ENCODE measurements at places on chromosomes 13 and 19.

DNA sequence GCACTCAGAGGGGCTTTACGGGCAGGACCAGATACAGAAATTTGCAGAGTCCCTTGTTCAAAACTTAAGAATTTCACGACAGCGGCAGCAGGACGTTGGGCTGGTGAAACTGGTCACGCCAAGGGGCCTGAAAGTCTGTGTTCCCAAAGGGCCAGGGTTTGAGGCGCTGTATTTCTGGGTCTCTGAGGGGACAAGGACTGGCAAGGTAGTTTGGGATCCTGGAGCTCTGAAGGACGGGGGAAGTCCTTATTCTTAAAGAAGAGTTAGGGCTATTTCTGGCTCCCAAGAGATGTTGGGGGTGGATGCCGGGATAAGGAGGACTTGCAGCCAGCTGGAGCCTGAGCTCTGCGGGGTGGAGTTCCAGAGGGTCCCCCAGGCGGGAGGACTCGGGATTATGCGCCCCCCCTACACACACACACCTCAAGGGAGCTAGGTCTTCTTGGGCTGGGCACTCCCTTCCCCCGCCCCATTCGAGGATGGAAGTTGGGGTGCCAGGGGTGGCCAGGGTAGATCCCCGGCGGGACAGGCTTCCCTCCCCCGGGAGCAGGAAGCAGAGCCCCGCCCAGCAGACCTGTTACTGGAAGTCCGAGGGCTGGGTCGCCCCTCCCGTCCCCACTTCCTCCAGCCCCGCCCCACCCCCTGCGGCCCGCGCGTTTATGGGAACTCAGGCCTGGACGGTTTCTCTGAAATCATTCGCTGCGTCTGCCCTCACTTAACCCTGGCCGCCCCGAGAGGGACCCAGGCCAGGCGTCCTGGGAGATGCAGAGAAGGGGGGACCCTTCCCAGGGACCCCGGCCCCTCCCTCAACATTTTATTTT lies 5.6 kb downstream of the BCL3 start:
- DNase-seq: peak; percentile 68

DNA sequence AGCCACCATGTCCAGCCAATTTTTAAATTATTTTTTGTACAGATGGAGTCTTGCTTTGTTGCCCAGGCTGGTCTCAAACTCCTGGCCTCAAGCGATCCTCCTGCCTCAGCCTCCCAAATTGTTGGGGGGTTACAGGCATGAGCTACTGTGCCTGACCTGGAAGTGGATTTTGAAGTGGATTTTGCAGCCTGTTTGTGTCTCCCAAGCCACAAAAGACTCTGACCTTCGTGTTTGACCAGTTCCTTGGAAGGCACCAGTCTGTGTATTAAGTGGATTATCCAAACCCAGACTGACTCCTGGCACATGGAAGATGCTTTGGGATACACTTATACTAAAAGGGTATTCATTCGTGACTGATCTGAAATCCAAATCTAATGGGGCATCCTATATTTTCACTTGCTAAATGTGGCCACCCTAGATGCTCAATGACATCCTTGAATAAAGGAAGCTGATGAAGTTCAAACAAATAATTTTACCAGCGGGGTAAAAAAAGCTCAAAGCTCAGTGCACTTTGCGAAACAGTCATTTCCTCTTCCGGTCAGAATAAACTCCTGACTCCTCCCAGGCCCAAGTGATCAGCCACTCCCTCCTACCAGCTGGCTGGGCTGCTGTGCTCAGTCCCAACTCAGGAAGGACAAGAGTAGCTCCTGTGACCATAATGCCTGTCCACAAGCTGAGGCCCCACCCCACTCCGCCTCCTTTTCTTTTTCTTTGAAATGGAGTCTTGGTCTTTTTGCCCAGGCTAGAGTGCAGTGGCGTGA lies 32.6 kb upstream of the GATAD2A start:
- no peak for DNase-seq

- no peak for DNase-seq
Measured at GRCh38 chr13:37627428-37627827, 28.9 kb upstream of the POSTN start.

GRCh38 chr13:69619651-69620050 lies 488.0 kb upstream of the ATXN8OS start:
- no peak for DNase-seq

DNA sequence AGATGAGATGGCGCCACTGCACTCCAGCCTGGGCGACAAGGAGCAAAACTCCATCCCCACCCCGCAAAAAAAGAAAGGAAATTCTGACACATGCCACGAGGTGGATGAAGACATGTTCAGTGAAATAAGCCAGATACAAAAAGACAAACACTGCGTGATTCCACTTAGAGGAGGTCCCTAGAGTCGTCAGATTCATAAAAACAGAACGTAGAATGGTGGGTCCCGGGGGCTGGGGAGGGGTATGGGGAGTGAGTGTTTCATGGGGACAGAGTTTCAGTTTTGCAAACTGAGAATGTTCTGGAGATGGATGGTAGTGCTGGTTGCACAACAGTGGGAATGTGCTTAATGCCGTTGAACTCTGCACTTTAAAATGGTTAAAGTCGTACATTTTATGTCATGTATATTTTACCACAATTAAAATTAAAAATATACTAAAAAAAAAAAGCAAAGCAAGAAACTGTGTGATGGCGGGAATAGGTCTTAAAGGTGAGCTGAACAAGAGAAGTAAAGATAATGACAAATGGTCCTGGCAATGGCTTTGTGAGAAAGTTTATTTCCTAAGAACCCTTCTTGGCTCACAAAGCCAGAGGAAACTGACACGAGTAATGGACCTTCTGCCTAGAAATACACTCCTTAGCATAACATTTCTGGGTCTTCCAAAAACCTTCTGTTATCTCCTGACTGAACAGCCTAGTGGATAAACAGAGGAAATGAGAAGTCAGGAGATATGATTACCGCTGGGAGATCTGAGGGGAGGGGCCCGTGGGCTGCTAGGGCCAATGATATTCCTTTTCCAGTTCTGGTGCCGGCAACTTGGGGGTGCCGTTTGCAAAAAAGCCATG lies 4.2 kb upstream of the SPC24 start:
- DNase-seq: no peak

DNA sequence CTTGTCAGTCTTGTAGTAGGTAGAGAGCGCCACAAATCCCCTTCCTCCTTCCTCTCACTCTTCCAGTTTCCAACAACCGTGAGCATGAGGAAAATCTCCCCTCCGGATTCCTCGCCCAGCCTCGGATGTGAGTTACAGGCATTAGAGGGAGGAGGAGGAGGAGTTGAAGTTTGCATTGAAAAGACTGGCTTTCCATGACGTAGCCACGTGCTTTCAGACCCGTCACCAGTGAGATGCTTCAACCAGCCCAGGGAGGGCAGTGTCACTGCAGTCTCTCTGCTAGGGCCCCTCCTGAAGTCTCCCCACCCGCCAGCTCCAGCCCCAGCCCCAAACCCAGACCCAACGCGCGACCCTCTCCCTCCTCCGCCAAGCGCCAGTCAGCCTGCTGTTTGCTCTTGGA lies 442 bp upstream of the FGF14 start:
- DNase-seq: peak; percentile 35

DNA sequence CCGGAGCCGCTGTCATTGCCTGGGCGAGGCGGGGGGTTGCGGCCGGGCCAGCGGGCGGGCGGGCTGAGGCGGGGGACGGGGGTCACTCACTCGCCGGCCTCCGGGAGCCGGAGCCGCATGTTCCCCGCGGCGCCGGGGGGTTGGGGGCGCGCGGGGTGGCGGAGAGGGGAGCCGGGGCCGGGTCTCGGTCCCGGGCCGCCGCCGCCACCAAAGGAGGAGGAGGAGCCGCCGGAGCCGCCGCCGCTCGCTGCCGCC lies 149 bp downstream of the MED26 start:
- no peak for DNase-seq

DNA sequence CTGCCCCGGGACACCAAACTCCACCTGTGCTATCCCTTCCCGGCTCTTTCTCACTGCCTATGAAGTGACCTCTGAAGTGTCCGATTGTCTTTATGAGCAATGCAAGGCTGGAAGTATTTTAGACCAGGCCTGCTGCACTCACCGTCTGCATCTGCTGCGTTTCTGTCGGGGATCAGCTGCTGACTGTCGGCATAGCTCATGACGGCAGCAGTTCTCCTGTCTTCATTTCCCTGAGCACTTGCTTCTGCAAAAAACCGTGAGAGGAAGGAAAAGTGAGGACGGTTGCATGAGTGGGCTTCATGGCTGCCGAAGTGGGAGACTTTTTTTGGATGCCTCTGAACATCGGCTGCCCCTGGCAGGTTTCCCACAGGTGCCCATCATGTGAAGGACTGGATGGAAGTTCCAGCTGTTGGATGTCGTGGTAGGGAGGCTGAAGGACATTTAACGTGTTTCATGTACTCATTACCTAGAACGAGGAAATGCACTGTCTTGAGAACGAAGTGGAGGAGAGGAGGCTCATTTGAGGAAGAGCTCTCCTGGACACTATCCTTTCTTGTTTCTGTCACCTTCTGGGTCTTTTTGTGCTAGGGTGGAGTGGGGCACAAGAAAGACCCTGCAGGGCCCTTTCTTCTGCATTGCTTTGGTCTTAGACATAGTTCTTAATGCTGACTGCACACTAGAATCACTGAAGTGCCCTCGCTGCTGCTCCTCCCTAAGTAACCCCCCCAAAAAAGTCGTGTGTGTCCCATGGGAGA lies 94.7 kb downstream of the RNASEH2B start:
- DNase-seq: no peak

DNA sequence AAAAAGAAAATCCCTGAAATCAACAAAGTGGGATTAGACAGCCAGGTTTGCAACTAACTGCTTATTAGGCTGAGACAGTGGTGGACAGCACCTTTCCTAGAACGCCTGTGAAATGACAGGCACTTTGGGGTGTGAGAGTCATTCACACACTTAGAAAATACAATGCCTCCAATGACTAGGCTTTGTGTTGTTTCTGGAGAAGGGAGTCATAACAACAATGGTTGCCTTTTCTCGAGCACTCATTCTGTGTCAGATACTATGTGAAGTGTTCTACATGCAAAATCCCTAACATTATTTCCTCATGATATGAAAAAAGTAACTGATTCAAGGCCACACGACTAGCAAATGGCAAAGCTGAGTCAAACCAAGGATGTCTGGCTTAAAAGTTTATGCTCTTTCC lies 41.2 kb downstream of the SACS start:
- no peak for DNase-seq

- no peak for DNase-seq
Measured at GRCh38 chr13:35489050-35489449, 12.6 kb upstream of the MAB21L1 start.

DNA sequence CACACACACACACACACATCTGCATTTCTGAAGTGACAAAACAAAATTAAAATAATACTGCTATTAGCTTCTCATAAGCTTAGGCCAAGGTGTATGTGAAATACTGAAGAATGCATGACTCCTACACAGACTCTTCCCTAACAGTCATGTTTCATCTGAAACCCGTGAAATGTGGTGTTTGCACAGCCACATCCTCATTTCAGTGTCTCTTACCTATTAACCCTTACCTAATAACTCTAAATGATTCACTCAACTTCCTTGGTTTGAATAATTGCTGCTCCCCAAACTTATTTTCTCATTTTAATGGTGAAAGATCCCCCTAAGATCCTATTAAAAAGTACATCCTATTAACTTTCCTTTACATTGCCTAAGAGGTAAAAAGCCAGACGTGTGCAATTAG lies 117.6 kb downstream of the MIPEP start:
- DNase-seq: no peak

- no peak for DNase-seq
Measured at GRCh38 chr13:51821606-51822005, 17.6 kb upstream of the DHRS12 start.

GRCh38 chr13:75704194-75704926 lies 68.2 kb downstream of the LMO7 start:
- DNase-seq: no peak

- DNase-seq: no peak
Measured at GRCh38 chr19:18167011-18167410, 6.6 kb upstream of the IFI30 start.

DNA sequence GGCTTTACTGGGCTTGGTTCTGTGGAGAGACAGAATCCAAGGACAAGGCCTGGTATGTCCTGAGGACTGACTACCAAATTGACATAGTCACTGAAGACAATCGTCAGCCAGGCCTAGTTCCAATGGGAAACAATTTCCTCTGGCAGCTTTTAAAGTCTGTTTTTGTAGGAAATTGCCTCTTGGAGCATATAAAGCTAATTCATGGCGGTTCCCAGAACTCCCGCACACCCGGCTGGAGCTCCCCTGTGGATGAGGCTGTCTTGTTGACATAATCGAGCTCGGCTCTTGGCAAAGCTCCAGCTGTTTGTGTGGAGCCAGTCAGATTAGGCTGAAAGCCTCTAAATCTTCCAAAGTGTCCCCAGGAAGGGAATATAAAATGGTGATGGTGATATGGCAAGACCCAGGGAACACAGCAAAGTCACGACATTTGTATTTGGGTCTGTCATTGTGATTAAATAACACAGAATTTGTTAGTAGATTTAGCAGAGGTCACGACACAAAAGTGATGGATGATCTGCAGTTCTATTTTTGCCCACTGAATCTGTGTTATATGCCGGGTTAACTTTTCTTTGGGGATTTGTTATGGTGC lies 395.0 kb downstream of the PCDH9 start:
- DNase-seq: no peak

GRCh38 chr13:46529216-46529919 lies 23.6 kb upstream of the LRCH1 start:
- no peak for DNase-seq

DNA sequence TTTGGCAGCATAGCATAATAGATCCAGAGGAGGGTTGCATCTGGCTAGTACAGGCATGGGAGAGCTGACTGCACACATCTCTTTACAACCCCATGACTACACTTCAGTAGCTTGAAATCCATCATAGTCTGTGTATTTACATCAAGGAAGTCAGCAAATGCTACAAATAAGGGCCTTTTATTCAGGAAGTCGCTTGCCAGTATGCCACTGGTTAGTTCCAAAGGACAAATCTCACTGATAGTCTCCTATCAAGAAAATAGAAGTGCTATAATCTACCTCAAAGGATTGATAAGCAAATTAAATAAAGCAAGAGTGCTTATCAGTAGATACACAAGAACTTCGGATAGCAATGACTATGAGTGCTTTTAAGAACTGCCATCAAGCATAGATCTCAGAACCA lies 112.7 kb downstream of the KLF12 start:
- no peak for DNase-seq

- no peak for DNase-seq
Measured at GRCh38 chr19:33678796-33679585, 57.2 kb downstream of the CHST8 start.

All from fibroblast of the conjunctiva (primary cell).